ENCODE measurements at places on chromosomes 4 and X.

GRCh38 chr4:122522944-122523343, 66.4 kb upstream of the IL2 start:
- DNase-seq: no peak

- DNase-seq: no peak
Measured at GRCh38 chr4:36533944-36534343, 252.5 kb downstream of the DTHD1 start.

DNA sequence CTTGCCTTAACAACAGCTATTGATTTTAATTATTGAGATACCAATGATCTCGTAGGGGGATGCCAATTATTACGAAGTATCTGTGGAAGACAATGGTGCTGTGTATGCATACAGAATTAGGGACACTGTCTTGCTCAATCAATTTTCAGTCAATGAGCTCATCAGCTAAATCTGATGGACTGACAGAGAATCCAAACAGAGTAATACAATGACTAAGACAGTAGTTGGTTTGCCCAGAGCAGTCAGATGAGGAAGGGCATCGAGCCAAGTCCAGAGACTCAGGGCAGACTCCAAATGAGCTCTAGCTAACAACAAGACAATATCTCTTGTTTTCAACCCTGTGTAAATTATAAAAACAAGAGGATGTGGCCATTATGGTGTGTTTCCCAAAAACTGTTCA, 14.7 kb upstream of the GSX2 start:
- no peak for DNase-seq

DNA sequence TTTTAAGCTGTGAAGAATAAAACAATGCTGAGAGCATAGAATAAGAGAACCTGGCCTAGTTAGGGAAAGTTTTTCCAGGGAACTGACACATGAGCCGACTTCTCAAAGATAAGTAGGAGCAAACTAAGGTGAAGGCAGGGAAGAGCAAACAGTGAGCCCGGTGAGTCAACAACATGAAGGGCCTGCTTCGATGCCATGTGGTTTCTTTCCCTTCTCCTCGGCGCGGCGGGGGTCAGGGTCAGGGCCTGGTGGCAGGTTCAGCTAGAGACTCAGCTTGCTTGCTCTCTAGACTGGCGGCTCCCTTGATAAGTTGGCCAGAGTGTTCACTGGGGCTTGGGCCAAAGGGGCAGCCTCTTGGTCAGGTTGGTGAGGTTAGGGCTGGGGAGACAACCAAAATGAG, 81.1 kb downstream of the DLG3 start:
- no peak for DNase-seq

DNA sequence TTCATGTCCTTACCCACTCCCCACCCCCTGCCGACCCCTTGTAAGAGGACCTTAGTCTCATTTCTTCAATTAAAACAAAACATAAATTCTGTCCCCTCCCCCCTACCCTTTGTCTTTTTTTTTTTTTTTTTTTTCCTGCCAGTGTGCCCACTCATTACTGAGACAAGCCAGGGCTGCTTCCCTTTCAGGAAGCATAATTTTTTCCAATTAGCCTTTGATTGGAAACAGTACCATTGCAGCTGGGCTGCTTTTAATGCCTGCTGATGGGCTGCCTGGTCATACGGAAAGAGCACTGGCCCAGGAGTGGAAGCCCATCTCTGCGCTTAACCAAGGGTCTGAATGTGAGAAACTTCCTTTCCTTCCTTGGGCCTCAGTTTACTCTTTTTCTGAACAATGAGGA, 18.6 kb upstream of the CAPN6 start:
- DNase-seq: no peak

- DNase-seq: no peak
Measured at GRCh38 chr4:10006601-10007435, 14.5 kb downstream of the SLC2A9 start.

- no peak for DNase-seq
Measured at GRCh38 chr4:46211406-46211805, 87.6 kb upstream of the GABRG1 start.

- DNase-seq: no peak
Measured at GRCh38 chr4:39166177-39166576, 16.2 kb upstream of the WDR19 start.

GRCh38 chrX:51494409-51494808, 2.0 kb downstream of the NUDT11 start:
- DNase-seq: no peak

GRCh38 chrX:109281483-109282275, 200.2 kb downstream of the GUCY2F start:
- no peak for DNase-seq

- DNase-seq: no peak
Measured at GRCh38 chrX:95919605-95920004, 765.0 kb upstream of the DIAPH2 start.

DNA sequence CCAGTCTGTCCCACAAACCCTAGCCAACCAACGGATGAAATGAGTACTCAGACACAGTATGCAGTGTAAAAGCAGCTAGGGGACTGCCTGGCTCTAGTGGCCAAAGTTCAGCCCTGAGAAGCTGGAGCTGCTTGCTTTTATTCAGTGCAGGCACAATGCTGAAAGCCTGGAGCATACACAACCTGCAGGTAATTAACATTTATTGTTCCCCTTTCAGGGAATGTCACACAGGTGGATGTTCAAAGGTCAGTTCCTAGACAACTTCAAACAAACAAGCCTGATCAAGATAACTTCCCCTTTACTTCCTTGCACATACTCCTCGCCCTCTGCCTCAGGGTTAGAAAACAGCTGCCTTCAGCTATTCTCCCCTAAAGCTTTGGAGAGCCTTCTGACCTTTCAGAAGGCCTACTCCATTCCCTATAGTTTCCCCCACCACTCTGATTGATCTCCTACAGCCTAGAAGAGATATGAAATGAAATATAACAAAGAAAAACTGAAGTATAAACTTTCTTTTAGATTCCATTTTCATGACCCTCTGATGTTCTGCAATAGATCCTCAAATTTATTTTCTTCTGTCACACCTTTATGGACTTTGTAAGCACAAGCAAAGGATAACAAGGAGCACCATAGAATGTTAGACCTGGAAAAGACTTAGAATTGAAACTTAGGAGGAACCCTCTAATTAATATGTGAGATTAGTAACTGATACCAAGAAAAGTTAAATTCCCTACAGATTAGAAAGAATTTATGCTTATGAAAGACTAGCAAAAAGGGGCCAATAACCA, 6.8 kb upstream of the DCAF8L1 start:
- no peak for DNase-seq

DNA sequence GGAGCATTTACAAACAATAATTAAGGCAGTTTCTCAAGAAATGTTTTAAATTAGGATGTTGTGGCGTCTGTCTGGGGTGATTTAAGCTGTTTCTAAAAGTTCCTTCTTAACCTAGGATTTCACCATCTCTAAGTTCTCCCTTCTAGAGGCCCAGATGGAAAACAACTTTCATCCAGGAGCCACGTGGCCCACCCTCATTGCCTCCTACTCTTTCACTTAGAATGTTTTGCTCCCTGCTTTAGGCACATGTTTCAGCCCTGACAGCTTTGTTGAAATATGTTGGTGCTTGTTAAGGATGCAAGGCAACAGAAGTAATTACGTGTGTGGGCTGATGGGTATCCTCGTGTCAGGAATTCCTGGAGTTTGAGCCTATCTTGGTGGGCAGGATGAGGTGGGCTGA, 131.3 kb downstream of the GUCY2F start:
- DNase-seq: no peak

DNA sequence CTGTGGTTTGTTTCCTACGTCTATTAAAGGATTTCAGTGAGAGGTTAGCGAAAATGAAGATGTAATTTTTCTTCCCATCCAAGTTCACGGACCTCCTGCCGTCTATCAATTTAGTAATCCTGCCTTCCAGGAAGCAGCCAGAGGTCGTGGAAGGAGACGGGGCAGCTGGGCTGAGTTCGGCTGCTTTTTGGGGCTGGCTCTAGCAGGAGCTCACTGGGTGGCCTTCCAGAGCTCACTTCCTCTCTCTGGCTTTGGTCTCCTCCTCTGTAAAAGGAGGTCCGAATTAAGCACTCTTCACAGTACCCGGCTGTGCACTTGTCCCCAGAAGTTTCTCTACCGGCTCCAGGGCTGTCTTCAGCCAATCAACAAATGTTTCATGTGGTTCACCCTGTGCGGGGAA, 295.4 kb downstream of the BCOR start:
- no peak for DNase-seq

GRCh38 chr4:42412251-42412650, 15.0 kb downstream of the SHISA3 start:
- DNase-seq: no peak

GRCh38 chrX:95884186-95884585, 800.5 kb upstream of the DIAPH2 start:
- DNase-seq: no peak

GRCh38 chrX:36159254-36159653, 239.7 kb downstream of the CFAP47 start:
- DNase-seq: no peak

DNA sequence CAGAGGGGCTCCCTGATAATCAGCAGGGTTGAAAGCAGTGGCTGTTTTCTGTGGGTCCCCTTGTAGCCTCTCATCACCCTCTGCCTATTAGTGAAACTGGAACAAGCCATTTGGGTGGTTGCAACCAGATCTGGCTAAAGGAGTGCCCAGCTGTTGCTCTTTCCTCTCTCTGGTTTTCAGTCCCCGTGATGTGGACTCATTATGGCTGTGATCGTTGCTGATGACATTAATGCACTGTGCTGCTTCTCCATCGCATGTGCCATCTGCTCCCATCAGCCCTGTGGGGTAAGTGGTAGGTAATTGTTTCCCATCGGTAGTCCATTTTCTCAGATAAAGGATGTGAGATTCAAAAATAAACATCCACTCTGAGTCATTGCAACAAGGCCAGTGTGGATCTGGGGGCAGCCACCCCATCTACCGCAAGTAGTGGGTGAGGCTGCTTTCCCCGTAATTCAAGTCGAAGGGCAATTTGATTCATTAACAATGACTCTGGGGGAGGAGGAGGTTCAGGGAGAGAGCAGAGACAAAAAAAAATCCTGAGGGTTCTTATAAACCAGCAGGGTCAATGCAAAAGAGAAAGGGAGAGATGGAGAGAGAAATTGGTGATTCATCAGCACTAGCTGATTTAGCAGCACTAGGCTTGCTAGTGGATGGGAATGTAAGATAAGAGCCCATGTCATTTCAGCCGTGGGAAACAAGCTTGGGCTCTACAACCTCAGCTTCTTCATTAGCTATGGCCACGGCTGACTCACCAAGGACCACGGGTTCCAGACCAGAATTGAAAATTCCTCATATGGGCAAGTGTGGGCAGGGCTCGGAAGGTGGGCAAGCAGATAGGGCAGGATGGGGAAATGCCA, 357.8 kb downstream of the MID1IP1 start:
- no peak for DNase-seq

GRCh38 chrX:87813566-87813965, 296.0 kb downstream of the KLHL4 start:
- DNase-seq: no peak

DNA sequence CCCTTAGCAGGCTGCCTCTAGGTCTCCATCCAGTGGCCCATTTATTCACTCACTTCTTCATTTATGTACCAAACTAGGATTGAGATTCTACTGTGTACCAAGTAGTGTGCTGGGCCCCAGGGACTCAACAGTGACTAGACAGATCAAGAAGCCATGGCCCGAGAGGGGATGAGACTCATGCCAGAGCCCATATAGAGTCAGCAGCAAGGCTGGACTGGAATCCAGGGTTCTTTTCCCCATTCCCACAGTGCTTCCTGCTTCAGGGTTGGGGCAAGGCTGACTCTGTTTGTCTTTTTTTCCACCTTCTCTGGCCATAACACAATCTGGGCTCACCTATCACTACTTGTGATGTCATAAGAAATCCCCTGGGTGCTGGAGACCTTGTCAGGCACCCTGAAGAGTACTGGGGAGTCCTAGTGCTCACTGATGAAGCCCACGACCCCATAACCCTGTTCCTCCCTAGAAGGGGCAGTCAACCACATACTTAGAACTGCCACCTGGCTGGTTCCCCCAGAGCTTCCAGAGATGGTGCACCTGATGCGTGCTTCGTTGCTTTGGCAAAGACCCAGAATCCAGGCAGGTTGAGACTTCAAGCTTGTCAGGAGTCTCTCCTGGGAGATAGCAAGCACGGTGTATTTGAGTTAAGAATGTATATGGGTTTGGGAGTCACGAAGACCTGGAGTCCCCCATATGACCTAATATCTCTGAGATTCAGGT, 6.2 kb downstream of the RTL5 start:
- DNase-seq: no peak

DNA sequence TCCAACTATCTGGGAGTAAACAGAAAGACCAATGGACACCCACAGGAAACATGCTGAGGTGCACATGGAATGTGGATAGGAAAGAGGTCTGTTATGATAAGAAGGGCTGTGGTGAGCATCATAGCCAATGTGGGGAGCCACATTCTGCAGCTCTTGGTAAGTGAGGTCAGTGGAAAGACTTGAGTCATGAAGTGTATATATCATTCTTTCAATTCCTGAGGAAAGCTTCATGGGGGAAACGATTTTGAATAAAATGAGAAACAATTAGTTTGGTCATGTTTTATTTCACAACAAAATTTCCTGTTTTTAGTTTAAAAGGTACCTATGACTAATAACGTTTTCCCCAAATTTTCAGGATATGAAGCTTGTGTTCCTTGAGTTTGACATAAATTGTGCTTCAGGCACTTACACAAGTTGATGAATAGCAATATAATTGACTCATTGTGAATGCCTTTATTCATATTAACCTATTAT, 41.4 kb upstream of the RASSF6 start:
- no peak for DNase-seq

GRCh38 chr4:52103319-52103718, 52.2 kb downstream of the SPATA18 start:
- no peak for DNase-seq

DNA sequence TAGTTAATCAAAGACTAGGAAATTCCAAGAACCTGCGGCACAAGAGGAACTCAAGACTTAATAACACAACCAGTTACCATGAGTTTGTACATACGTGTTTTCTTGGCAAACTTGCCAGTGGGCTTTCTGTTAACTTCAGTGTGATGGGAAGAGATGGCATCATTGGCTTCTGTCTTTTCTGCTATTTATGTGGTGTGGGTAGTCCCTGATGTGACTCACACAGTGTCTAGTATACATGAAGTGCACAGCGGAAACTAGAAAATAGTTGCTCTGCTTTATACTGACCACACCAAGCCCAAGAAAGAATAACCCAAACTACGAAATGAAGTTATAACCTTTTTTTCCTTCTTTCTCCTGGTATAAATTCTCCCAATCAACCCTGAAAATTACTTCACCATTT, 24.5 kb downstream of the DAPP1 start:
- no peak for DNase-seq
